Upper lobe of right lung (tissue), 1 donor: ENCODE measurements at places on chromosomes 6 and 20. TPM values are rescaled to one million over a fixed set of nuclear protein-coding genes. Genes with fewer than 3 reads are reported as not detected.

The C6orf15 gene
- total RNA-seq: not detected

The SLC32A1 gene
- not detected for total RNA-seq

The RCAN2 gene
- total RNA-seq: 11.7 TPM

The CEBPB gene
- 271 TPM for total RNA-seq

The PPP1R14C gene
- 10.0 TPM for total RNA-seq

The LY6G6C gene
- not detected for total RNA-seq

The TMEM14B gene
- 50.1 TPM for total RNA-seq

The C6orf52 gene
- not detected for total RNA-seq

The FOXA2 gene
- total RNA-seq: 21.7 TPM

The DDO gene
- total RNA-seq: 7.1 TPM

The ANKRD66 gene
- not detected for total RNA-seq

The TSHZ2 gene
- 5.2 TPM for total RNA-seq

The AKIRIN2 gene
- total RNA-seq: 56.6 TPM
